NCI-H2081 (cell line): ENCODE measurements at places on chromosomes 4 and X.

- DNase-seq = no peak
These were observed 22.4 kb downstream of the TSC22D3 start for GRCh38 chrX:107753187-107753586.

GRCh38 chr4:152515678-152516077, 20.2 kb downstream of the FBXW7 start:
- no peak for DNase-seq

GRCh38 chr4:2248821-2249261, 6.9 kb upstream of the HAUS3 start:
- no peak for DNase-seq

- no peak for DNase-seq
These were observed 40.4 kb upstream of the PAPSS1 start for GRCh38 chr4:107760281-107760947.

DNA sequence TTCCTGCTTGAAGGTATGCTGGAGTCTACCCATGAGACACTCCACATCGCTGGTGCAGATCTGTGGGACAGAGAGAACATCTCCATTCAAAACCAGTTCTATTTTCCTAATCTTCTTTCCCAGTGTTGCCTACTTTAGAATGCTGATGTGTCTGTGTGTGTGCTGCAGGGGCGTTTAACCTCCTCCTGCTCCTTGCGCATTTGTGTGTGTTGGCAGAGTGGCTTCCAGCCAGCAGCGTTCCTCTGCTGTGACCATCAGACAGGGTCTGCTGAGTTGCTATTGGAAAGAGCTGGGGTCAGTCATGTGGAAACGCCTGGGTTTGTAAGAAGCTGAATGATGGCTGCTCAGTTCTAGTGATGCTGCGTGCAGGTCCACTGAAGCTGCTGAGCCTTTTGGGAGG, 223.6 kb downstream of the RBMX2 start:
- DNase-seq = no peak

DNA sequence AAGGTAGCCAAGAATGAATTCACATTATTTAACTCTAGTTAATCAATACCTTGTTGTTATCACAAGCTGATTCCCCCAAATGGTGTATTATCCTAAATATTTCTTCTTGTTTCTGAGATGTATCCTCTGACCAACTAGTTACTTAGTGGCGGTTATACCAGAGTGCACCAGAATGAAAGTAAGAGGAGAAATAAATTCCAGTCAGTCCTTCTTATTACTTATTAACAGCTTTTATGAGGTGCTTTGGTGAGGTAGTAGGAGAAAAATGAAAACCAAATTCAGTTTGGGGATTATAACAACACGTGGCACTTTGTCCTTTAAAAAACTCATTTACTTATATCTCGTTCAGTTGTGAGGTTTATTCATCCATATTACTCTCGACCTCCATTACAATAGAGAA, 101.9 kb downstream of the AMMECR1 start:
- DNase-seq = no peak

DNA sequence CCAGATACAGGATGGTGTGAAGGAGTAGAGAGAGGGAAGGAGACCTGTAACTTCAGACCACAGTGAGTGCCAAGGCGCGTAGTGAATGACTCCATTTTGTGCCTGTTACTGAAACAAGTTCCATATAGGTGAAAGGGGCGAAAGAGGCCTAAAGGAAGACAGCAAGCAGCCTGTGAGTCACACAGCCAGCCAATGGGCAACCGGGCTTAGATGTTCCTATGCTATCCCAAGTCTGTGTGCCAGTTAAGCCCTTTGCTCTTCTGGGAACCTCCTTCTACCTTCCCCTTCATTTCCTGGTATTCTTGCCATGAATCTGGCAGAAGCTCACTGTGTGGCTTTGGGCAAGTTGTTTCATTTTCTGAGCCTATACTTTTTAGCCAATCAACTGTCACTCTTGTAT, 161.8 kb upstream of the LDB2 start:
- no peak for DNase-seq

DNA sequence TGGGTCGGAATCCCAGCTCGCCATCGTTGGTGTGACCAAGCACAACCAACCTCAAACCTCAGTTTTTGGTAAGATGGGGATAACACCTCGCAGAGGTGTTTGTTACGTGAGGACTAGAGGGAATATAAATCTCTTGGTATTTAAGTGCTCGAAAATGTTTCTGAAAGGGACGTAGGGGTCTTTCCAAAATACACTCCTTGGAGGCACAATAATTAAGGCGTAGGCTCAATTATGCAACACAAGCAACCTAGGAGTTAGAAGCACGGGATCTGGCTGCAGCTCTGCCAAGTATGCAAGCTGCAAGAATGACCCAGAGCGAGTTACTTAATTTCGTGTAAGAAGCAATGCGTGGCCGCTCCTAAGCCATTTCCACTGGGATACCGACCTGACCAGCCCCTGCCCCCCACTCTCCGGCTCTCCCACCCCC, 552 bp downstream of the ADH5 start:
- no peak for DNase-seq

GRCh38 chrX:9257718-9258420, 207.0 kb upstream of the TBL1X start:
- no peak for DNase-seq

DNA sequence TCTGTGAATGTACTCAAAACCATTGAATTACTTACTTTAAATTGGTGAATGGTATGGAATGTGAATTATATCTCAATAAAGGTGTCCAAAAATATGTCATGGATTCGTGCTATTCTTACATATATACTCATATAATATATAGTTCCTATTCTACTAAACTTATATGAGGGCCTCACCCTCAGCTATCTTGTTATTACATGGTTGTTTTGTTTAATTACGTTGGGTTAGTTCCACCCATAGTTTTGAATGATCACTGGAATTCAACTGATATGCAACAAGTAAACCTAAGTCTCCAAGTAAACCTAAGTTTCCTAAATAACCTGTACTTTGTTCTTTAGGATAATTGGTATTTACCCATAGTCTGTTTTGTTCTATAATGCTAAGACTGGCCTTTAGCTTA, 30.6 kb upstream of the CD99L2 start:
- DNase-seq = no peak

GRCh38 chr4:8727546-8728510, 135.3 kb downstream of the CPZ start:
- DNase-seq = no peak

GRCh38 chr4:113064244-113064643, 14.8 kb downstream of the ANK2 start:
- DNase-seq = peak; percentile 86

DNA sequence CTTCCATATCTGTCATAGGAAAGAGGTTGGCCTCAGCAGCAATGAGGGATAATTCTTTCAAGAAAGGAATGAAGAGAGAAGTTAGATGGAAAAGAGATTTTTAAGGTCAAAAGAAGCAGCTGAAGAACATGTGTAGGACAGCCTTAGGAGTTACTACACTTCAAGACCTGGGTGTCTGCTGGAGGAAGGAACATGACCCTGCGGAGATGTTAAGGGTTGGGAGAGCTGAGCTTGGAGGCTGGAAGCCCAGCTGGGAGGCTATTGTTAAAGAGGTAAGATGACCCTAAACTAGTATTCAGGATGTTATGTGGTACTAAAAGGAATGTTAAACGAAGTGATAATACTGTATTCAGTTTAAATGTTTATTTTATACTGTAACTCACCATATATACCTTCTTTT, 15.0 kb downstream of the HADH start:
- no peak for DNase-seq

DNA sequence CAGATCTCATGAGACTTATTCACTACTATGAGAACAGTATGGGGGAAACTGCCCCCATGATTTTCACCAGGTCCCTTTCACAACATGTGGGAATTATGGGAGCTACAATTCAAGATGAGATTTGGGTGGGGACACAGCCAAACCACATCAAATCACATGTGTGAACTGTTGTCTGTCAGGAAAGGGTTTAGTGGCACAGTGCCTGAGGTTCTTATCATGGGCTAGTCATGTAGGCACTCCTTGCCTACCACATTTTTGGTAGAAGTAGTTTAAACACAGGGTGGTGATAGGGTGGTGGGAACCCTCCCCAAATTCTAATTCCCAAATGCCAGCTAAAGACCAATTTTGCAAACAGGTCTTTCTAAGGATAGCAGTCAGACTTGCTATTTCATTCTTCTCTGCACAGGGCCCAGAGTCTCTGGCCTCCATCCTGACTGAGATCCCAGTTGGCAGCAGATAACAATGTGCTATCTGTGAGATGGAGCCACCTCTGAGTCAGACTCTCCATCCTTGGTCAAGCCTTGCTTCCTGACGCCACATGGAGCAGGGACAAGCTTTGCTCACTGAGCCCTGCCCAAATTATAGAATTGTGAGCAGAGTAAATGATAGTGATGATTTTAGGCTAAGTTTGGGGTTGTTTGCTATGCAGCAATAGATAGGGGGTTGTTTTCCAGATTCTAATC, 33.5 kb upstream of the SETD7 start:
- no peak for DNase-seq

GRCh38 chrX:82127228-82128123, 925.6 kb downstream of the SH3BGRL start:
- no peak for DNase-seq

DNA sequence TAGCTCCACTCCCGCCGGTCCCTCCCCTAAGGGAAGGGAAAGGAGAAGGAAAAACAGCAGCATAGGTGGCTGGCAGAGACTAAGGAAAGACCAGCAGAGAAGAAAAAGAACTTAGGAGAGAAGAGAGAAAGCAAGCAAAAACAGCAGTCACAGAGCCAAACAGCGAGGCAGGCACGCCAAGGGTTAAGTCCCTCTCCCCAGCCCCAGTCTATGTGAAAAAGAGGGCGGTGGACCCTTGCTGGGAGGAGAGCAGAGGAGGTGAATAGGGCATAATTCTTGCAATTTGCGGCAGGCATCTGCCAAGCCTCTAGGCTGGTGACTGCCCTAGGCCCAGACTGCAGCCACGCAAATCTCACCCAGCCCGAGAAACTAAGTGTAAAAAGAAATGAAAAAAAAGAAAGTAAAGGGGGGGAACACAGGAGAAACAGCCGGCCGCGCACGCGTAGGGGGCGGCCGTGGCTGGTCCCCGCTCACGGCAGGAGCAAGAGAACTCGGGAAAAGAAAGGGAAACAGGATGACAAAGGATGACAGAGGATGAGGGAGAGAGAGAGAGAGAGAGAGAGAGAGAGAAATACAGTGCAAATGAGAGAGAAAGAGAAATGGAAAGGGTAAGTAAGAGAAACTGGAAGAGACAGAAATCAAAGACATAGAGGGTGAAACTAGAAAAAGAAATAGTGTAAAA, 48.6 kb downstream of the MAGEA9 start:
- no peak for DNase-seq

DNA sequence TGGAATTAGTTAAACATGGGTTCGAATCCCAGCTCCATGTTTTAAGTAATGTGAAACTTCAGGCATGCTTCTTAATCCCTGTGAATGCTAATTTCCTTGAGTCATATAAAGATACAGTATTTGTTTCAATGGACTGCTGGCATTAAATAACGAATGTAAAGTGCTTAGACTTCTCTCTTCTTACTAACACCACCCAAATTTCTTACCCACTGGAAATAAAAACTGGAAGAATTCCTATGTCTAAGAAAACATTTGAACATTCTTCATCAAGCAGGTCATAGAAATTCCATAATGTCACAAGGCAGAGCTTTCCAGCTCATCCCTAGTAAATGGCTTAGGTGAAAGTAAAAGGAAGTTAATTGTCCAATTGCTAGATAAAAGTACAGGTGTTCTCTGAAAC, 172.5 kb downstream of the ANK2 start:
- DNase-seq = no peak

DNA sequence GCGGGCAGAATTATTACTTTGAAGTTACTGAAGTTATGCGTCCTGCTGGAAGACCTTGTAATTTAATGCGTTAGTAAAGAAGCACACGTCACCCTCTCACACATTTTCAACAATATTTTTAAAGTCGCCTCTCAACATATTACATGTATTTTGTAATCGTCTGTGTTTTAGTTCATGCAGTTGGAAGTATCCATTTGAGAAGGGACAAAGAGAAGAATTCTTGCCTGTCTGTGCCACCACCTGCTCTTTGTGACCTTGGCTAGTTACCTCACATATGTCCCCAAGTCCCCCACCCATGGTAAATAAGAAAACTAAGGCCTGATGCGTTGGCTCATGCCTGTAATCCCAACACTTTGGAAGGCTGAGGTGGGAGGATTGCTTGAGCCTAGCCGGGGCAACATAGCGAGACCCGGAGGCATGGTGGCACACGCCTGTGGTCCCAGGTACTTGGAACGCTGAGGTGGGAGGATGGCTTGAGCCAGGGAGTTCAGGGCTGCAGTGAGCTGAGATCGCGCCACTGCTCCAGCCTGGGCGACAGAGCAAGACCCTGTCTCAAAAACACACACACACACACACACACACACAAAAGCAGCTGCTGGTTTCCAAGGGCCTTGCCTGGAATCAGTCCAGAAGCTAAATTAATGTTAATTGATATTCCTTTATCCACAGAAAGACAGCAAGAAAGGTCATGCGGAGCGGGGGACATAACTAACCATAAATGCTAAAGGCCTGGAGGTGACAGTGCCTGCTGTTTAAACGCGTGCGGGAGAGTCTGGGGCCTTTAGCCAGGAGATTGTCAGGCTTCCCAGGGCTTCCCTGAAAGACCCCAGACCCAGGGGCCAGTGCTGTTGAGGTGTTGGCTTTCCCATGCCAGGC, 811 bp downstream of the TMEM187 start:
- peak; percentile 38 for DNase-seq

GRCh38 chrX:151973851-151974335, 583 bp downstream of the GABRE start:
- no peak for DNase-seq

- peak; percentile 22 for DNase-seq
These were observed 17.1 kb upstream of the PAGE2B start for GRCh38 chrX:55057675-55058249.

DNA sequence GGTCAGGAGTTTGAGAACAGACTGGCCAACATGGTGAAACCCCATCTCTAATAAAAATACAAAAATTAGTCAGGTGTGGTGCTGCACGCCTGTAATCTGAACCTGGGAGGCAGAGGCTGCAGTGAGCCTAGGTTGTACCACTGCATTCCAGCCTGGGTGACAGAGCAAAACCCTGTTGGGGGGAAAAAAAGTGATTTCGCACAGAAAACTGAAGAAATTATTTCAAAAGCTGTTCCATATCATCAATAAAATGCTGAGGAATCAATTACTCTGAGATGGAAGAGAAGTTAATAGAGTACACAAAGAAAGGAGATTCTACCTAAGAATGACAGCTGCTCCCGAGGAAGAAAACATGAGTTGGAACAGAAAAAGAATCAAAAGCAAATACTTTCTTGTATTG, 95.9 kb downstream of the PDGFC start:
- DNase-seq = no peak

DNA sequence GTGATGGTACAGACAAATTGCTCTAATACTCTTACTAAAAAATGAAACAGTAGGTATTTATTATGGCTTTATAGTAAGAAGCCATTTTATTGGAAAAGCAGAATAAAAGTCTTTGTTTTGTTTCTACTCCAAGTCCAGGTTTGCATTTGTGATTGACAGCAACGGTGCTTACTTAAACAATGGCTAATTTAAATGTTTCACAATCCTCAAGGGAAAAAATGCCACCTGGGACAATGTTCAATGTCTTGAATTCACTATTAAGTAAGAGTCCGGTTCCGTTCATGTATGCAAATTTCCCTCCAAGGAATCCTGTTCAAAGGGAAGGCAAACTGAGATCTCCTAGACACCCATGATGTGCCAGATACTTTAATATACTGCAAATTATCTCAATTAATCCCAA, 123.6 kb downstream of the RBM47 start:
- no peak for DNase-seq

- DNase-seq = no peak
These were observed 166.9 kb downstream of the NR3C2 start for GRCh38 chr4:148275266-148275665.
